Activated T-helper 17 cell treated with anti-CD3 and anti-CD28 coated beads, Interleukin-2, amount 50 U/mL, for 72 hours (primary cell): ENCODE measurements at places on chromosomes 2 and 18.

GRCh38 chr18:3384664-3385563, 65.1 kb upstream of the TGIF1 start:
- ATAC-seq = no peak

- ATAC-seq = no peak
Measured at GRCh38 chr2:42856106-42856860, 63.9 kb upstream of the HAAO start.

DNA sequence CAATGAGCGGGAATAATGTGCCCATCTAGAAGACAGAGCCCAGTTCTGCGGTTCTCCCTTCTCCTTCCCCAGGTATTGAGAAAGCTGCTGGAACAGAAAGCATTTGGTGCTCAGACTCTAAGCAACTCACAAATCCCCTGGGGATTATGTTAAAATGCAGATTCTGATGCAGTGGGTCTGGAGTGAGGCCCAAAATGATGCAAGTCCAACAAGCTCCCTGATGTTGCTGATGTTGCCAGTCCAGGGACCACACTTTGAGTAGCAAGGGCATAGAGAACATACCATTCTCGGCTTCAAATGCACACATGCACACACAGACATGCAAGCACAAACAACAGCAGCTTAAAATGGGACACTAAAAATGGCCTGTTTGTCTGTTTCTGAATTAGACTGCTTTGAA, 274.8 kb upstream of the NCKAP5 start:
- no peak for ATAC-seq

- ATAC-seq = no peak
Measured at GRCh38 chr2:56170988-56171387, 12.8 kb upstream of the CCDC85A start.

- no peak for ATAC-seq
Measured at GRCh38 chr2:47214990-47215389, 59.9 kb upstream of the STPG4 start.

DNA sequence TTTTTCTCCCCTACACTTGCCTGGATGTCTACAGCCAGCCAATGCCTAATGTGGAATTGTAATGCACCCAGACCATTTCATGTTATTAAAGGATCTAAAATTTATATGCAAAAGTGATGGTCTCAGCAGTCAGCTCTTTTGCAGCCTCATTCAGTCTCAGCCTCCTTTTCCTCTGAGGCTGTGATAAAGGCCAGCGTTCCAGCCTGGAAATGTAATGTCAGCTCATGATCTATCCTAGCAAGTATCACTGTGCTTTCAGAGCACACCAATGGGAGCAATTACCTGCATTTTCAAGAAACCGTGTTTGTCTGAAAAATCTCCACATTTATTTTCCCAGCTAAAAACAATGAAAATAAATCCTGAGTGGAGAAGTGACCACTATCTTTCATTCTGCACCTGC, 274.6 kb downstream of the CDH20 start:
- no peak for ATAC-seq

GRCh38 chr18:13993730-13994129, 78.4 kb upstream of the MC2R start:
- ATAC-seq = no peak

- no peak for ATAC-seq
Measured at GRCh38 chr2:111662039-111662770, 221.8 kb downstream of the ANAPC1 start.

GRCh38 chr18:80023173-80023572, 11.1 kb upstream of the RBFA start:
- no peak for ATAC-seq

GRCh38 chr2:109242654-109243331, 113.8 kb downstream of the SH3RF3 start:
- ATAC-seq = no peak

DNA sequence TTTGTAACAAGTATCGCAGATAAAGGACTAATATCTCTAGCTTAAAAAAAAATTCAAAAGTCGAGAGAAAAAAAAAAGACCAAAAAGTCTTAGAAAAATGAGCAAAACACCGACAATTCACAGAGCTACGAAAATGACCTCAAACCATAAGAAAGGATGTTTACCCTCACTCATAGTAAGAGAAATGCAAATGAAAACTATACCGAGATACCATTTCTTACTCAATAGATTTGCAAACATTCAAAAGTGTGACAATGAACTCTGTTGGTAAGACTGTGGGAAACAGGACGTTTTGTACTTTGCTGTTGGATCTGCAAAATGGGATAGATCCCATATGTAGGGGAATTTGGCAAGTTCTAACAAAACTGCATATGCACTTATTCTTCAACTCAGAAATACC, 39.9 kb upstream of the LDAH start:
- ATAC-seq = no peak

DNA sequence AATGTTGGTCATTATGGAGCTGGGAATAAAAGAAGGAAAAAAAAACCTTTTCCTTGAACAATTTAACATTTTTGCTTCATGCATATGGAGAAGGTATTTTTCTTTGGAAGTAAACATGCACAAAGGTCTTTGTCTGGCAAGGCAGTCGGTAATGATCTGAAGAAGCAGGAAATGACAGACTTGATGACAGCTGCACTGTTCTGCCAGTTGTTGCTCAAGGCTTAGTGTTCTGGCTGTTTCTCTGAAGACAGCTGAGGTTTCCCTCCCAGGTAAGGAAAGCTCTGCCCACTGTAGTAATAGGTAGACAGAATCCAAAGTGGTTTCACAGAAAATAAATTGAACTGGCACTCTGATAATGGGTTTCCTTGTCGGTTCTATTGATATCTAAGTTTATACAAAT, 308.4 kb upstream of the GCFC2 start:
- ATAC-seq = no peak

DNA sequence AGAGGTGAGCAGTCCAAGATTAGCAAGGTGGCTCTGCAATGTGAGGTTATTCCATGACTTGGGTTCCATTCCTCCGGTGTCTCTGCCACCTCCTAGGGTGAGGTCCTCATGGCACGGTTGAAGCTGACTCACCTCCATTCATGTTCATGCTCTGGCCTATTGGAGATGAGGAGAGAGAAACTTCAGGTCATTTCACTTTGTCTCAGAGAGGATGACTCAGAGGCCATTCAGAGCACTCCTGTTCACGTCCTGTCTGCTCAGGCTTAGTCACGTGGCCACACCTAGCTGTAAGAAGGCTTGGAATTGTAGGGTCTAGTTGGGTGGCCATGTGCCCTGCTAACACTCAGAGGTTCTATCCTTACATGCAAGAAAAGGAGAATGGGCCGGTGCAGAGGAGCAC, 67.5 kb upstream of the MBOAT2 start:
- peak; percentile 100 for ATAC-seq

DNA sequence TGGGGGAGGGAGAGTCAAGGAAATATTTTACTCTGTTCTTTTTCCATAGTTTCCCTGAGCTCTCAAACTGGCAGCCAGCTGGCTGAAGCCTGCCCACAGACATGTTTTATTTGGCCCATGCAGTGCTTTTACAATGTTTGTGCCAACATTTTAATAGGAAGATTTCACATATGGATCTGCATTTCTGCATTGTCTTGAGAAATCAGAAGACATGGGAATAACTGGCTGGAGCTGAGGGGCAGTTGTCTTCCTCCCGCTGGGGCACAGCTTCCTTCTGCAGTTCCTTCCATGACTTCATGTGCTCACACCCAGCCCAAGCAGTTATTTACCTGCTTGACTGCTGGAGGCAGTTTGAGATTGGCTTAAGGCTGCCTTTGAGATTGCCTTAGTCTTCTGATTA, 74.4 kb downstream of the PLCL1 start:
- ATAC-seq = no peak

GRCh38 chr18:76402026-76402990, 92.7 kb downstream of the ZNF516 start:
- no peak for ATAC-seq

DNA sequence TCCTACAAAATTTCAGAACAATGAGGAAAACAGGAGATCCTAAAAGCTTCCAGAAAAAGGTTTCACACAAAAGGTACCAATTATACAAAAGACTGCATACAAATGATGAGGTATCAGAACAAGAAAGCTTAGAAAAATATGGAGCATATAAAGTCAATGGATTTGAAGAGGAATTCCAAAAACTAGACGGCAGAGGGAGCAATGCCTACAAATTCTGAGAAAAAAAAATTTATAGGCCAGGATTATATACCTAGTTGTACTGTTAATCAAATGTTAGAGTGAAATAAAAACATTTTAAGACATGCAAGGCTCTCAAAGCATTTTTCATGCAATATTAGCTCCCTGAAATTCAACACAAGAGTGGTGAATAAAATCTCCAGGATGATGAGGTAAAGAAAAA, 106.2 kb downstream of the ZRANB3 start:
- no peak for ATAC-seq

DNA sequence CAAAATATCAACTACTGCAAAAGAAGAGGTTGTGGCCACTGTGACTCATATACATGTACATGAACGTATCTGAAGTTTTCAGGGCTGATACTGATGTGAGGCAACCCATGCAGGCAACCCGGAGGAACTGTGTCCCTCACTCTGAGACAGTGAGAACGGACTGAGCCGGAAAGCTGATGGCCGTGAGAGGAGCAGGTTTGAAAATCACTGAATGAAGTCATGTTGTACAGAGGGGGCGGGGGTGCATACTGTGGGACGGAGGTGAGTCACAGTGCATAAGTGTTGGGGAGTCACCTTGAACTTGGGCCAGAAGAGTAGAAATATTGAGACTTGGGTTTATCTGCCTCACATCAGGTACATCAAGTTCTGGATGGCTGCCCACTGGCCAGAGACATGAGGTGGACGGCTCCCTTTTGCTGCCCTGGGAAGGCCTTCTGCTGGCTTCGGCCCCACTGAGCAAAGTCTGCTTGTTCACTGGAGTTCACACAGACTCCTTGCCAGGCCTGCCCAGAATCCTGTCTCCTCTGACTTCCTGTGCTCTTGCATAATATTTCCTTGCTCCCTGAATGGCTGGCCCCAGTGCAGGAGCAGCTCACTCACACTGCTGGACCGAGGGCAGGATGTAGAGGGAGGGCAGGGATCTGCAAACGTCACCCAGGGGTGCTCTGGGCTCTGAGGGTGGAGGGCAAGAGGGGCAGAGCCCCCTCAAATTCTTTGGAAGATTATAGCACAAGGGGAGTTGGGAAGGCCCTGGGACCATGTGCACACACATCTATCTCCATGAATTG, 18.1 kb downstream of the EPAS1 start:
- ATAC-seq = peak; percentile 93

DNA sequence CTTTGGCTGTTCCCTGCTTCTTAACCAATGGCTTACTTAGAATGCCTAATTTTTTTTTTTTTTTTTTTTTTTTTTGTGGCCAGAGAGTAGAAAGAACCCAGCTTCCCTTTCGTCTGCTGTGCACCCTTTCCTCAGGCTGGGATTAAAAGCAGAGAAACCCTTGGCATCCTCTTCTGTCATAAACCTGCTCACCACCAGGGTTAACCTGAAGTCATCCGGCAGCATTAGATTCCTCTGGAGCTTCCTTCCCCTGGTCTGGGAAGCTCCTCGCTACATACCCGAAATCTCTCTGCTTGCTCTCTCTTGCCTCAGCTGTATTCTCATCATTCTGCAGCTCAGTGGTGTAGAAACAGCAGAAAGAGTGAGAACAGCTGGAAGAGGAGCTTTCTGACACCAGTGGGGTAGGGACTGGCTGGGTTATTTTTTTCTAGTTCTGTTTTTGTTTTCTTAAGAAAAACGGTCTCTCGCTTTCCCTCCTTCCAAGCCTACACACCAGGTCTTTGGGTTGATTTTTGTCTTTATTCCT, 339.0 kb upstream of the MEIS1 start:
- ATAC-seq = no peak

- ATAC-seq = no peak
Measured at GRCh38 chr2:74532222-74532621, 2.5 kb downstream of the HTRA2 start.
